ENCODE measurements at places on chromosomes 1 and 21.

DNA sequence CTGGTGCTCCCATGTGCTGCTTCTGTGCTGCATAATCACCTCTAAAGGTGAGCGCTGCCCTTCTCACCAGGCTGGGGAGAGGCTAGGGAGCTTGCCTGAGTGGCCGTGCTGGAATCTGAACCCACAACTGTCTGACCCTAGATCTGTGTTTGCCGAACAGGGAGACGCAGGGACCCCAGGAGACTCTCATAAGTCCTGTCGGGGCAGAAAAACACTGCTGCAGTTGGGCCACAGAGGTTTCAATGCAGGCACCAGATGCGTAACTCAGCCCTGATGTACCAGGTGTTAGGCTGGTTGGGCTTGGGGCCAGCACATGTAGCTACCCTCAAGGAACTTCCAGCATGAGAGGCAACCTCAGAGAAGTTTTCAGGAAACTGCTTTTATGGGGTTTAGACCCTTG lies 49.5 kb upstream of the DMRTB1 start:
- DNase-seq, result no peak

GRCh38 chr1:56972976-56973375 lies 7.2 kb upstream of the C8B start:
- DNase-seq, result no peak

DNA sequence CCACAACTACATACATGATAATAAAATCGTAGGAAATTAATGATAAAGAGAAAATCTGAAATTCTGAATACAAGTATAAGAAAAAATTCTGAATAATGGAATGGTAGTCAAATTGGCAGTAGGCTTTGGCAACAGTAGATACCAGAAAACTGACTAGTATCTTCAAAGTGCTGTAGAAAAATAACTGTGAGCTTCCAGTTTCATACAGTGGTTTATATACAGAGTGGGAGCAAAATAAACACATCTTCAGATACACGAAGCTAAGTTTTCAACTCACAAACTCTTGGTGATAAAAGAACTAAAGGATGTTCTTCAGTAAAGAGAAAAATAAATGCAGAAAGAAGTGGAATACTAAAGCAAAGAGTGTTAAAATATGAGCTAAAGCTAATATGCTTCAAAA lies 173.4 kb downstream of the PPP1R12B start:
- no peak for DNase-seq

DNA sequence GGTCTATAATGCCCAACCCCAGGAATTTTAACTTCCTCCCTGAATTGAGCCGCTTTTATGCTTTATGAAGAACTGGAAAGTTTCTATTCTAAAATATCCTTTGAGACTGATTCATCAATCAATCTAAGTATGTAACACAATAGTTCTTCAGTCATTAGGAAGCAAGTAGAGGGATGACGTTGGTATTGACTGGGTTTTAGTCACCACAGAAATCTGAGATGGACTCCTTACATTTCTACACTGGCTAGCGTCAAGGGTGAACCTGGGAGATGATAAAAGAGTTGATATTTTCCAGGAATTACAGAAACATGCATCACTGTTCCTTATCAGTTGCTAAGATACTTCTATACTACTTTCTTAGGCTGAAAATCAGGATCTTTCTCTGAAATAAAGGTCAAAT lies 308.0 kb downstream of the HMCN1 start:
- no peak for DNase-seq

DNA sequence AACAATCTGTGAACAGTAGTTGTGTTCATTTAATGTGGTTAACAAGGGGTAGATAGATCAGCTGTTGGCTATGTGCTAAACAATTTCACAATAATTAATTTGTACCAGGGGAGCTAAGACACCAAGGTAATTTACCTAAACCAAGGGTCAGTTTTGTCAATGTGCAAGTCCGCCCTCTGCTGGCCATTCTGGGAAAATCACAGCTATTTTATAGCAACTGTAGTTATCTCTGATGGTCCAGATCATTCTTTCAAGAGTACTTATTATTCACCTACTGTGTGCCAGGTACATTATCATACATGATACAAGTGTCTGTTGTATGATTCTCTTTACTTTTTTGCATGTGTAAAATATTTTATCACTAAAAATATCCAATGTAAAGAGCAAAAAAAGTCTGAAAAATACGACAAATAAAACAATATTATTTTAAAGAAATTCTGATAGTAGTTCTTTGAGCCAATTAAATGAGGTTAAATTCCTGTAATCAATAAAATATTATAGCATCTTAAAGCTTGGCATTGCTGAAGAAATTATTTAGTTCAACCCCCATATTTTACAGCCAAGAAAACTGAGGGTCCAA lies 312.3 kb upstream of the FAM78B start:
- DNase-seq, result no peak

DNA sequence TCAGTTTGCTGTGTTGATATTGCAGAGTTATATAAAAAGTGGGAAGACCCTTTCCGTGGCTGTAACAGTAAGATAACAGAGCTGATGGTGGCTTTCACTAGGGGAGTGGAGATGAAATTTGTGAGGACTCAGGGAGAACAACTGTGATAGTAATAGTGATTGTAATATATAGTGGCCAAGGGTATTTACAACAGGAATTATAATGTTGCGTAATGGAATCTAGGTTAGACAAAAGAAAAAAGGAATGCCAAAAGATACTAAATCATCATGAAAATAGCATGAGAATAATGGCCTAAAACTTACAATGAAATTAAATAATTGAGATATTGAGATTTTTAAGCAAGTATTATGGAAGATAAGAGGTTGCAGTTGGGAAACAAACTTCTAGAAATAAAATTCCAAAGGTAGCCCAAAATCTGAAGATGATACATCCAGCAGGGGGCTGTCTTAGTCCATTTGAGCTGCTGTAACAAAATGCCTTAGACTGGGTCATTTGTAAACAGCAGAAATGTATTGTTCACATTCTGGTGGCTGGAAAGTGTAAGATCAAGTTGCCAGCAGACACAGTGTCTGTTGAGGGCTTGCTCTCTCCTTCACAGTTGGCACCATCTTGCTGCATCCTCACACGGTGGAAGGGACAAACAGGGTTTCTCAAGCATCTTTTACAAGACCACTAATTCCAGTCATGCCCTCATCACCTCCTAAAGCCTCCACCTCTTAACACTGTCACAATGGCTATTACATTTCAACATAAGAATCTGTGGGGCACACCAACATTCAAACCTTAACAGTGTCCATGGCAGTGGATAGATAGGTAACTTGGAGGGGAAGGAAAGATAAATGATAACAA lies 711.2 kb downstream of the MRPL39 start:
- DNase-seq, result no peak

DNA sequence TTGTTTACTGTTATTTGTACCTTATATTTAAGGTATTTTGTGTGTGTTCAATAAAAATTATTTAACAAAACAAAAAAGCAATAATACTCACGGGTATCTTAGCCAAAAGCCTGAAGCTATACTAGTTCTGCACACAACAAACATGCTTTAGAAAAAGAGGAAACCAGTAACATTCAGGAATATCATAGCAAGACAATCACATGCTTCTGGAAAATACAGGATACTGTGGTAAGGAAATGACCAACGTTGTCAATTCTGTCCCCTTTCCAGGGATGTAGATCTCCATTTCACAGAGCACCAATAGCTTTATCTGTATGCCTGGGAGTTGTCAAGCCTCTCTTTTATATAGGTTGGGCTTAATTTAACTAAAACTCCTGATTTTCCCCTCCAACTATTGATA lies 288.4 kb downstream of the SMYD3 start:
- DNase-seq, result no peak

GRCh38 chr1:28565726-28566125 lies 12.8 kb downstream of the TRNAU1AP start:
- no peak for DNase-seq

GRCh38 chr1:244341455-244342450 lies 110.0 kb downstream of the ADSS2 start:
- DNase-seq, result no peak

- DNase-seq, result no peak
Observed at GRCh38 chr1:207691841-207692240, 46.9 kb downstream of the CR1L start.

Measured in cortex of kidney (tissue), 1 donor.